ENCODE measurements at places on chromosomes 5 and 9.

DNA sequence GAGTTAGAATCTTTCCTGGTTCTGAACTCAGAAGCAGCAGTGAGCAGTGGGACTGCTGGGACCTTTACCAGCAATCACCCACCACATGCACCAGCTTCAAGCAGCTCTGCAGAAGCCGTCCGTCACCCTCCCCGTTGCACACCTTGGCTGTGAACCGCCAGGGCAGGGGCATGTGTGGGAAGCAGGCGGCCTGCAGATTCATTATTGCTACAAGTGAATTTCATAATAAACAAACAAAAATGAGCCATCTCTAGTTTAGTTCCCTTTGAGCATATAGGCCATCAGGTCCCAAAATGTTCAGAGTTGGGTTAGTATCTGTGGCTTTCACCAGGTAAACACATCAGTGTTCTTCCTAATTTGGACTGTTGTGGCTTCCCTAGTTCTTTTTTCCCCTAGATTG is 17.5 kb downstream of the PALM2AKAP2 start:
- no peak for DNase-seq

DNA sequence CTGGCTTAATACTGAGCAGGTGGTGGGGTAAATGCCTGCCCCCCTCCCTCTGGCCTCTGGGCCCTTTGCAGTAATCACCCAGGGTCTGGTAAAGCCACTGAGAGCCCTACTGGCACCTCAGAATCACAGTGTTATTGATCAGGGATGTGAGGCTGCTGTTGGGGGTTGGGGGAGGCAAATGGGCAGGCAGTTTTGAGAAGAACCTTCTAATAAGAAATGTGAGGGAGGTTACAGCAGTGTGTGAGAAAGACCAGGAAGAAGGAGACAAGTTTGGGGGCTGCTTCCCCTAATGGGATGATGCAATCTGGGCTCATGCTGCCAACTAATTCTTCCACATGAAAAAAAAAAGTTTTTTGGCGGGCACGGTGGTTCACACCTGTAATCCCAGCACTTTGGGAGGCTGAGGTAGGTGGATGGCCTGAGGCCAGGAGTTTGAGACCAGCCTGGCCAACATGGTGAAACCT is 3.1 kb upstream of the B4GALT7 start:
- DNase-seq, result no peak

- no peak for DNase-seq
Measured at GRCh38 chr5:20020247-20020646, 32.2 kb upstream of the CDH18 start.

DNA sequence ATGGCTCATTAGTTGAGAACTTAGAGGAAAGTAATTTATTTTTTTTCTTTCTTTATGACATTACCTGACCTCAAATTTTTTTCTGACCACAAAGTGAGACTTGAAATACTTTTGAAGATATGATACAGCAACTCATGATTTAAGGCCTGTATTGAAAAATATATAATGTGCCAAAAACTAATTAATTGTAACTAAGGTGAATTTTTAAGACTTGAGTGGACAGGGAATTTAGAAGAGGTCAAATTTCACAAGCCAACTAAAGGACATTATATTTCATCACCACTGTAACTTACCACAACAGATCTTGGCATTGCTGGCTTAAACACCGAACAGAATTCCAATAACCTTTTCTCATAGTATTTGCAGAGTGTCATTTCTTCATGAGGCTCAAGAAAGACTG is 1.8 kb downstream of the CCNH start:
- peak; percentile 55 for DNase-seq

DNA sequence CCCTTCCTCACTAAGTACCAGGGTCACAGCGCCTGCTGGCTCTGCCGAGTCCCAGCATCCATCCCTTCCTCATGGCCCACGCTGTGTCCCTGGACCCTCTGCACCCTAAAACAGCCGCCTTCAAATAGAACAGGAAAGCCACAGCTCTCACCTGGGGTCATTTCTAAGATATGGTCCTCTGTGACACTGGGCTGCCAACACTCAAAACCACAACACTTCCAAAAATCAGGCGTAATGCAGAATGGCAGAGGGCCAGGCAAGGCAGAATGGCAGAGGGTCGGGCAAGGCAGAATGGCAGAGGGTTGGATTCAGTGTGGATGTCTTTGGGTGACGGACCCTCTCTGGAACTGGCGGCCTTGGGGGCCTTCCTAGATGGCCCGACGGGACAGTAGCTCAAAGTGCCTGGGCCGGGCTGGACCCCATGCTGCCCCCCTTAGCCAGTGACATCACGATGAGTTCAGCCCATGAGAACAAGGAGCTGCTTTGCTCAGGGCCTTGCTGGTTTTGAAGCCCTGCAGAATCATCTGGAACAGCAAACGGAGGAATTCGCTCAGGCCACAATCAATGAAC is 35.3 kb downstream of the ZDHHC11B start:
- no peak for DNase-seq

- no peak for DNase-seq
Measured at GRCh38 chr9:7055171-7055903, 297.6 kb downstream of the KDM4C start.

DNA sequence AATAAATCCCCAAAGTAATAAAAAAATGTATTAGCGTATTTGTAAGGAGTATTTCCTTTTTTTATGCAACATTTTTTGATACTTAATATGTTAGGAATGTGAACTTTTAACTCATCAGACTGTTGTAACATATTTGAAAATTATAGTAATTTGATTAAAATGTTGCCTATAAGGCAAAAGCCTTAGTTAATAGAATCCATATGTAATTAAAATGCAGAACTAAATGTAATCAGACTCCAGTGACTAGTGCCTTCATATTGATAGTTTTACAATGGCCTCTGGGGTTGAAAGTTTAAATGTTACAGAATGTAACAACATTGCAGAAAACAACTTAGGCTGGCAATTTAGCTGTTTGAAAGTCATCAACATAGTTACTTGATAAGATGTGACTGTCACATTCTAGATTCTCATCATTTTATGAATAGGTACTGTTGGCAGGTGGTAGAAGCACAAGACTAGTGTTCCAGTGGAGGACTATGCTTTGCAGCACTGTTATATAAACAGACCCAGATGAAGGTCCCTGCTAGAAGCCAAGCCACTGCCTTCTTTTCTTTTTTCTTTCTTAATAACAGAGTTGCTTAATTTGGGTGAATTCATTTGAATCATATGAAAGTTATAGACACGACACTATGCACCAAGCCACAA is 382.9 kb downstream of the CCDC171 start:
- DNase-seq, result no peak

GRCh38 chr5:64595031-64595855 is 89.4 kb downstream of the RGS7BP start:
- no peak for DNase-seq

GRCh38 chr9:89606624-89607311 is 2.0 kb downstream of the GADD45G start:
- peak; percentile 30 for DNase-seq

GRCh38 chr5:75524071-75524470 is 12.4 kb downstream of the POLK start:
- peak; percentile 10 for DNase-seq

- DNase-seq, result no peak
Measured at GRCh38 chr5:10757043-10757442, 4.0 kb downstream of the DAP start.

DNA sequence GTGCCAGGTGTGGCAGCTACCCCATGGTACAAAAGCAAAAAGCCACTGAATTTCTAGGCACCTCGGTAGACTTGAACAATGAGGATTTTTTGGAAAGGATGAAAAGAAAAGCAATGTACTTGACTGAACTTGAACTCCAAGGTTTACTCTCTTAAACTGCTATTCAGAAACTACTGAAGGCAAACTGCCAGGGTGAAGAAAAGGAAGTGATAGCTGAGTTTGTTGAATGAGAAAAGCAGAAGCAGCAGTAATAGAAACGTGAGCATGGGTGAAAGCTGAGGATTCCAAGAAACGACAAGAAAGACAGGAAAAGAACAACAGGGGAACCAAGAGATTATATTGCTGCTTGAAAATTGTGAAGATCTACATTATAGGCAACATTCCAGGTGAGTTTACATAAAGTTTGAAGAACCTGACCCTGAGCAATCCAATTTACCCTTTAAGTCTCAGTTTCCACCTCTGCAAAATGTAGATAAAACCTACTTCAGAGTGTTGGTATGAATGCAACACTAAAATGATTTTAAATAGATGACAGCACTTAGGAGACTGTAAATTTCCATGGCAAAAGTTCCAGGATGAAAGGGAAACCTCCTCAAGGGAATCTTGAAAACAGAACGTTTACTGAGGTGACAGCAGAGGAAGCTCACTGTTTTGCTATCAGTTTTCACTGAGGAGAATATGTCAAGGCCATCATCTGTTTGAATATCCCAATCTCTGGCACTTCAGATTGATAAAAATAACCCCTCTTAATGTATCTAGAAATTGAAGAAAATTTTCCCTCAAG is 245.8 kb downstream of the SPATA31D1 start:
- no peak for DNase-seq

DNA sequence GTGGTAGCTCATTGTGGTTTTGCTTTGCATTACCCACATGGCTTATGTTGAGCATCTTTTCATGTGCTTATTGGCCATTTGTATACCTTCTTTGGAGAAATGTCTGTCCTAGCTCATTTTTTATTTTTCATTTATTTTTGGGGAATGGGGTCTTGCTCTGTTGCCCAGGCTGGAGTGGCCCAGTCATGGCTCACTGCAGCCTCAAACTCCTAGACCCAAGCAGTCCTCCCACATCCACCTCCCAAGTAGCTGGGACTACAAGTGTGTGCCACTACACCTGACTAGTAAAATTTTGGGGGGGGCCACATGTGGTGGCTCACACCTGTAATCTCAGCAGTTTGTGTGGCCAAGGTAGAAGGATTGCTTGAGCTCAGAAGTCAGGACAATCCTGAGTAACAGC is 77.4 kb downstream of the UBE2R2 start:
- DNase-seq, result no peak

GRCh38 chr9:89544279-89544661 is 46.4 kb upstream of the SEMA4D start:
- DNase-seq, result no peak

GRCh38 chr5:58937031-58937681 is 354.3 kb downstream of the RAB3C start:
- no peak for DNase-seq

GRCh38 chr5:168114444-168115017 is 176.9 kb upstream of the WWC1 start:
- DNase-seq, result peak; percentile 73

- DNase-seq, result peak; percentile 61
Measured at GRCh38 chr5:133993185-133993936, 11.4 kb downstream of the VDAC1 start.

GRCh38 chr5:123535648-123536047 is 23.7 kb downstream of the CSNK1G3 start:
- DNase-seq, result no peak

- DNase-seq, result no peak
Measured at GRCh38 chr5:92777421-92777820, 803.6 kb downstream of the NR2F1-AS1 start.

Measured in AG20443 (cell line).